ENCODE measurements at places on chromosomes 2 and 18.

DNA sequence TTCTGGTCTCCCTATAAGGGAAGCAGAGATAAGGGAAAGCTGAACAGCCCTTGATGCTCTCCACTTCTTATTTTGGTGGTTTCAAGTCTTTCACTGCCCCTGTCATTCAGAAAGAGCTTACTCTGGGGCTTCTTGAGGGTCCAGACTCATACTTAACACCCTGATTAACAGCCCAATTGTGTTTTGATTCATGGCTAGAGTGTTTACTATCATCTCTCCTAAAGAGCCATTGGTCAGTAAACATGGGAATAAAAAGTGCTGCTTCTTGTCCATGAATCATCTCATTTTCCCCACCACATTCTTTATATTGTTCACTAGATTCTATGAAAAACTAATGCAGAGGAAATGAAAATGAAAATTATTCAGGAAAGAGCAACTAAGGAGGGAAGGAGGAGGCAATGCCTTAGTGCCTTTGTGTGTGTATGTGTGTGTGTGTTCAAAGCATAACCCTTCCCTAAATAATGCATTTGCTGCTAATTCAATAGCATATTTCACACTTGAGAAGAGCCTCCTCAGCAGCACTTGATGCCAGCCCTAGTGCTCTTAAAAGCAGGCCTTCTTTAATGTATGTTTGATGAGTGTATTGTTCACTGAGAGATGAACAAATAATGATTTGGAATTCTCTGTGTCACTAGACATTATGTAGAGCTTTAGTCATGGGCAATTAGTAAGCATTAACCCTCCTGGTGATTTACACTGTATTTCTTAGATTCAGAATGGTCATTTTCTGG, 63.5 kb downstream of the DCC start:
- DNase-seq: no peak

DNA sequence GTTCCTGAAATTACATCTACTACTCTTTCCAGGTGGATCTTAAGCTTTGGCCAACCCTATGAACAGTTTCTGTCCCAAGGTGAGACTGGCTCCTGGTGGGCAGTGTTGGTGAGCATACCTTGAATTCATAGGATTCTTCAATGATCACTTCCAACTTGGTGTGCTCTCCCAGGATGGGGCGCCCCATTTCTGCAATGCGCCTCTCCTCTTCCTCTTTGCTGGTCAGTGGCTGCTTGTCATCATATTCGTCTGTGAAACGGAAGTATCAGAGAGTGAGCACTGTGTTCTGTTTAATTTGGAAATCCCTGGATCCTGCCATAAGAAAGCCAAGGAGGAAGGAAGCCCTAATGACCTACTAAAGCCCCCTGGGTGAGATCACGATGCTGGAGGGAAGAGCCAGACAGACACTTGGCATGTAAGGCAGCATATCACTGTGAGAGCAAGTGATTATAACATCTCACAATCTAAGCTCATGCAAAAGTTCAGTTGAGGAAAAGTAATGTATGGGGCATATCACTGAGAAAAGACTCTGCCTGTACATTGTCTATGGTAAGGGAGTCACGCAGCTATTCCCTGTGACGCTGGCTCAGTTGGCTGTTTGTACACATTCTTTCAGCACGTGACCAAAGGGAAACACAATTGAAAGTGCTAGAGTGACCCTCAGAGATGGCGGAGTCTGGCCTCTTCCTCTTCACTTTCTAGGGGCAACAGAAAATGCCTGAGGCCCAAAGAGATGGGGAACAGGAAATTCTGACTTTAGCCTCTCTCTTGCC, 287.0 kb downstream of the SLC8A1 start:
- no peak for DNase-seq

DNA sequence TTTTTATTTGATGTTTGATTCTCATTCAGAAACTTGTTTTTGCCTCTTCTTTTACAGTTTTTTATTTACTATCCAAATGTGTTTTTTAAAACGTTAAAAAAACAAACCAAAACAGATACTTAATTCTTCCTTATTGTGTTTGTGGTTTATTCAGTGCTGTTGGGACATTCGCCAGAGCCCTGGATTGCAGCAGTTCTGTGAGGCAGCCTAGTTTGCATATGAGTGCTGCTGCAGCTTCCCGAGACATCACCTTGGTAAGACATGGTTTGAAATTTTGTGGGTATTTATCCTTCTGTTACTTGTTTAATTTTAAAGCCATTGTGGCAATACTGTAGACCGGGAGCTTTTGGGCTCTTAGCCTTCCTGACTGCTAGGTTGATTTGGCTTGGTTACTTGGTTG, 91.2 kb downstream of the MTA3 start:
- DNase-seq: no peak

DNA sequence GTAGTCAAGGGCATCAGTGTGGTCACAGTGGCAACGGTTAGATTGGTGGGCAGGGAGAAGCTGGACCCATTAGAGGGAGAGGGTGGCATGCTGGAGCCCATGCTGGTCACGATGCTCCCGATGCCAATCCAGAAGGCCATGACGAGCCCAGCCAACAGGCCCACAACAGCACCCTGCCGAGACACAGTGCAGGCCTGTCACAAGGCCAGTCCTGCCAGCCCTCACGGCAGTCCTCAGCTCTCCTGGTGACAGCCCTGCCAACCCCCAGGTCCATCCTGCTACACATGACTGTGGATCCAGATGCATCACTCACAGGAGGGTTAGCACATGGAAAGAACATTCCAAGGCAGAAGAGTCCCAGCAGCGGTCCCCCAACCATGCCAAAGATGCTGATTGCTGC, 10.2 kb upstream of the ATRAID start:
- DNase-seq: no peak

DNA sequence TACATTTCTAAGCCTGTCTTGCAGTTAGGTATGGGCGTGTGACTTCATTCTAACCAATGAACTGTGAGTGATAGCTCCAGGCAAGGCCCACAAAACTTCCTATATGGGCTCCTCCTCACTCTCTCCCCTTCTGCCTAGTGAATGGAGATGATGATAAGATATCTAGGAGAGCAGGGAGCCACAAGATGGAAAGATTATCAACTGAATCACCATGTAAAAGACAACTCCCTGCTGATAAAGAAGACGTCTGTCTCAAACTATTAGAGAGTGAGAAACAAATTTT, 237.1 kb downstream of the GPD2 start:
- no peak for DNase-seq
